ENCODE measurements at places on chromosomes 16 and 17. TPM values are rescaled to one million over a fixed set of nuclear protein-coding genes. Genes with fewer than 3 reads are reported as not detected.
A peak's percentile ranks its signal among the peaks of the same experiment; 100 is the strongest.

The SLX1A gene
- 31.6 TPM for total RNA-seq

- no peak for DNase-seq
Measured at GRCh38 chr16:16126896-16127295, 96.4 kb downstream of the ABCC6 start.

The EXOC3L1 gene
- not detected for total RNA-seq

DNA sequence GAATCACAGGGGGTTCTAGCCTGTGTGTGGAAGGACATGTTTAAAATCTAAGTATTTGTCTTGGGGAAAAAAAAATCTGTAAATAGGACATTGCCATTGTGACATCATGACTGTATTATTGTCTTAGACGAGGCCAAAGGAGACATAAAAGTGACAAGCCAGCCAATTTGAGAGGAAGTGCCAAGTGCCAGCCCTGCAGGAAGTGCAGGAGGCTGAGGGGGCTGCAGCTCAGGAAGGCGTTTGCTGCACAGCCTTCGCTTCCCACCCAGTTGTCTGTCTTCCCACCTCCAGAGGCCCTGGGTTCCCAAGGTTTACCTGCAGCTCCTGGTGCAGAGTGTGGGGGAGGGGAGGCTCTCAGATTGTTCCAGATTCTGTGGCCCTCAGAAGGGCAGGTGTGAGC lies 1.3 kb downstream of the ADCY7 start:
- DNase-seq, result no peak

DNA sequence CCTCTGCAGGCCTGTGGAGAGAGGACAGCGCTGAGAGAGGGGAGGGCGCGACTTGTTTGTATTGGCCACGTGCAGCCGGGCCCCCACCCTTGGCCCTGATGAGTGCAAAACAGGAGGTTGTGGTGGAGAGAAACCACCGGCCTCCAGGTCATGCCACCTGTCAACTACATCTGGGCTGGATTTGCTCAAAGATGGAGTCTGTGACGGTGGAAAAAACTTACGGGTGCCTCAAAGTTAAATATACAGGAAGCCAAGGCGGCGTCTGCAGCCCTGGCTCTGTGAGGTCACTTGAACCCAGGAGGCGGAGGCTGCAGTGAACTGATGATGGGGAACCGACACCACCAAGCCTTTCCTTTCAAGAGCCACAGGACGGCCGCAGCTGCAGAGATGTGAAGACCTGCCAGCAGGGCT lies 15.7 kb downstream of the C16orf74 start:
- DNase-seq, result peak; percentile 75

The TNFRSF17 gene
- 0.82 TPM for total RNA-seq

The DNAH2 gene
- total RNA-seq, result not detected

DNA sequence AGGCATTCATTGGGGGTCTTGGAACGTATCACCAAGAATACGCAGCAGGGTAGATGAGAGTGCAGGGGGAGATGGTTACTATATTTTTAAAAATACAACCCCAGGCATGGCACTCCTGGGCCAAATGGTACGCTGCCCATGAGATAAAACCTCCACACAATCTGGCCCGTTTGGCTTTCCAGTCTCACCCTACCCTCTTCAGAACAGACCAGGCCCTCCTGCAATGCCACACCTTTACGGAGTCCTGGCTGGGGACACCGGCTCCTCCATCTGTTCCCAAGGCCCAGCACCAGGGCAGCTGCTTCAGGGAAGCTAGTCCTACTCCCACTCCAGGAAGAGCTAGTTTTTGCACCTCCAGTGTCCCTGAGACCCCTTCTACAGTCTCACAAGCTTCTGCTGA lies 24.4 kb downstream of the SNN start:
- DNase-seq, result no peak

The MSLN gene
- not detected for total RNA-seq
